ENCODE measurements at places on chromosomes 1 and 21.

DNA sequence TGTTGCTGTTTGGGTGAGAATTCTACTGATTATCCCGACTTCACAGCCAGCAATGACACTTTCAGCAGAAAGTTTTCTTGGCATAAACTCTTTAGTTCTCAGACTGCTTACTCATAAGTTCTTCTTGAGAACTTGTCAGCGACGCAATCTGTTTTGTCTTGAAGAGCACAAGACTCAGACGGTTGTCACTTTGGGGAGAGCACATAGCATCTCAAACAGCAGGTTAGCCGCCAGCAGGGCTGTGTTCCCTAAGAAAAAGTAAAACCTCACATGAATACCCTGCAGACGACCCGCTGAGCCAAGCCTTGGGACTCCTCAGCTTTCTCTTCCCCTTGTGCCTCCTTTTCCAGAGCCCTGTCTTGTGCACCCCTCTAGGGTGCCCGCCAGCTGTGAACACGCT lies 11.4 kb downstream of the AGMAT start:
- no peak for DNase-seq

DNA sequence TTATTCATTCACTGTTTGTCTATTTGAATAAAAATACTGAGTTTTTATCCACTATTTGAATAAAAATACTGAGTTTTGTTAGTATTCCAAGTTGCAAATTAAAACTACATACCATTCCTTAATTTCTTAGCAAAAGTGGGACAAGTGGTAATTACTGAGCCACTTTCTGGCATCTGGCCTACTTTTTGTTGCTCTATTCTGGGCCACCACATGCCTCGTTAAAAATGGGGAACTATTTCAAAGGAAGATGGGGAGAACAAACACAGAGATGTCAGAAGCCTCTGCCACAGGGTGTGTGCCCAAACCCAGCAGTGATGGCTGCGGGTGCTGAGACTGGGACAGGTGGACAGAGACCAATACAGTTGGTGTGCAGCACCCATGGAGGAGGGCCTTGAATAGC lies 14.6 kb downstream of the PIGP start:
- no peak for DNase-seq

GRCh38 chr1:209617047-209617673 lies 33.6 kb downstream of the CAMK1G start:
- DNase-seq: no peak

GRCh38 chr1:240084337-240084736 lies 7.3 kb upstream of the FMN2 start:
- DNase-seq: no peak

DNA sequence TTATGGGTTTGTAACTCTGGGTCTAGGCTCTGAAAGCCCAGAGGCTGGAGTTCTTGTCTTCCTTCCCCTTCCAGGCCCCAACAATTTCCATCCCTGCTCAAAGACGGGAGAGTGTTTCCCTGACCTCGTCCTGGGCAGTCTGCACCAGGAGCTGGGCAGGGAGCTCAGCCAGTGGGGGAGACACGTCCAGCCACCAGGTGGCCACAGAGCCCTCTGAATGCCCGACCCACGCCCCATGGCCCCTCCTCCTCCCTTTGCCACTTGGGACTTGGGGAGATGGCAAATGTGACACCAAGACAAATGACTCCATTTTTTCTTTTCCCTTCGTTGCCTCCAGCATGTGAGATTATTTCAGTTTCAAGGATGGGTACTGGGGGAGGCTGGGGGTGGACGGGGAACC lies 159.9 kb upstream of the AJAP1 start:
- DNase-seq: no peak

DNA sequence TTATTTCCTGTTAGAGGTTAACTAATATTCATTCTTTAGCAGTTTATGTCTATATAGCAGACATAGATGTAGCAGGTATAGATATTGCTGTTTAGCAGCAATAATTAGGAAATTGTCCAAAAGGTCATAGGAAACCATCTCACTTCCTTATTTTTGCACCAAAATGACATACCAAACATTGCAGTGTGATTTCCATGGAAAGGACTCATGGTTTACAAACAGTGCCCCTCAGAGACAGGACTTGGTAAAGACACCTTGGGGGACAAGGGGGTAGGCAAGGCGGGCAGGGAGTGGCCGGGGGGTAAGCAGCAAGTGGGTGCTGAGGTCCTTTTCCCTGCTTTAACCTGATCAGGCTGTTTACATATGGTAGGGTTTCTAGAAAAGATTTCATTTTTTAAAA lies 30.5 kb downstream of the BATF3 start:
- DNase-seq: no peak

GRCh38 chr1:51328279-51328678 lies 2.1 kb downstream of the TTC39A start:
- no peak for DNase-seq

GRCh38 chr21:39052718-39053117 lies 130.5 kb downstream of the PSMG1 start:
- DNase-seq: no peak

GRCh38 chr21:42079939-42080787 lies 9.0 kb downstream of the UMODL1 start:
- DNase-seq: no peak

GRCh38 chr1:231869364-231869763 lies 242.8 kb downstream of the DISC1 start:
- no peak for DNase-seq

- DNase-seq: no peak
Measured at GRCh38 chr1:89929467-89930063, 65.3 kb upstream of the ZNF326 start.

- no peak for DNase-seq
Measured at GRCh38 chr1:5970610-5971273, 21.5 kb downstream of the NPHP4 start.

- DNase-seq: no peak
Measured at GRCh38 chr1:98417820-98418219, 243.7 kb upstream of the SNX7 start.

GRCh38 chr1:184747089-184747955 lies 7.3 kb downstream of the EDEM3 start:
- DNase-seq: no peak

DNA sequence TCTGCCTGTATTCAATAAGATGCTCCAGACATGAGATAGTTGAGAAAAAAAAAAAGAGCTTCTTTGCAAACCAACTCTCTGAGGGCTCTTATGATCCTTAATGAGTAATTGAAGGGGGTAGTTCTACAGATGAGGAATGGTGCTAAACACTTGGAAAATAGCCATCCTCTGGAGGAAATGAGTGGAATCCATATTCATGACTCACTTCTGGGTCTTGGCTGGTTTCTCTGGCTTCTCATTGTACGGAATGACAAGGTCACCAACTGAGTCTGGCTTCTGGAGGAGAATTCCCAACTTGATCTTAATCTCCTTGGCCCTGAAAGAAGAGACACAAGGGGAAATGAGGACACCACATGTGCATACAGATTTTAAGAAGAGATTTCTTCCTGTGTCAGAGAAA lies 34.7 kb downstream of the RGS5 start:
- DNase-seq: no peak

DNA sequence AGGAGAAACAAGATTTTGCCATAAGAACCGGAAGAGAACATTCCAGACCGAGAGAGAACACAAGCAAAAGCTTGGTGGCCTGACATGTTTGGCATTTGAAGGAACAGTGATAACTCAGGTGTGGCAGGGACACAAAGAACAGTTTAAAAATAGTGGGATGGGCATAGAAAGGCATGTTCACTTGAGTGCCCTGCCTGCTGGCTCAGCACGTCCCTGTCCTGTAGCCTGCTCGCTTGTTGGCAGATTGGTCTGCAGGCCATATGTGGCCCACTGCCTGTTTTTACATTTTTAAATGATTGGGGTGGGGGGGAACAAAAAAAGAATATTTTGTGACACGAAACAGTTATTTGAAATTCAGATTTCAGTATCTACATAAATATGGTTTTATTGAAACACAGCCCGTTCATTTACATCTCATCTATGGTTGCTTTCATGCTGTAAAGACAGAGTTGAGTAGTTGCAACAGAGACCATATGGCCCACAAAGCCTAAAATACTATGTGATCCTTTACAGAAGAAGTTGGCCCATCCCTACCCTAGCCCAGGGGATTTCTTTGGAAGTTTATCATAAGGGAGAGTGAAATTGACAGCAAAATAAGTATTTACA lies 100.7 kb downstream of the RGL1 start:
- DNase-seq: no peak

- DNase-seq: no peak
Measured at GRCh38 chr1:160024195-160024905, 7.4 kb downstream of the PIGM start.

GRCh38 chr21:40923407-40923806 lies 76.4 kb upstream of the DSCAM start:
- DNase-seq: no peak

GRCh38 chr1:159829273-159829634 lies 2.6 kb downstream of the SLAMF8 start:
- DNase-seq: no peak

- no peak for DNase-seq
Measured at GRCh38 chr1:215631040-215631439, 63.9 kb downstream of the KCTD3 start.

DNA sequence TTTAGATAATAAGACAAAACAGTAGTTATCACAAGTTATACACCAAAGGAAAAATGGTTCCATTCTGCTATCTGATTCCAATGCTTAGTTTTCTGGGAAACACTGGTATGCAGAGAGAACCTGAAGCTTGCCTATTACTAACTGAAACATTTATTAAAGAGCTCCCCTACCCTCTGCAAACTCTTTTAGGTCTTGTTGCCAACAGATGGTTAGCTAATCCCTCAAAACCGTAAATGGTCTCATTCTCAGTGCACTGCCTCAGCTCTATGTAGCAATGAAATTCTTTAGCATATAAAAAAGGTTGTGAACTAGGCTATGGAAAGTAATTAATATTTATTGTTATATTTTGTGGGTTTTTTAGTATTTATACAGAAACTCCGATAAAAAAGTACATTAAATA lies 20.4 kb downstream of the C21orf91 start:
- DNase-seq: no peak

- DNase-seq: no peak
Measured at GRCh38 chr1:15702722-15703550, 18.8 kb downstream of the PLEKHM2 start.

- no peak for DNase-seq
Measured at GRCh38 chr1:218347336-218347722, 2.2 kb downstream of the TGFB2 start.

DNA sequence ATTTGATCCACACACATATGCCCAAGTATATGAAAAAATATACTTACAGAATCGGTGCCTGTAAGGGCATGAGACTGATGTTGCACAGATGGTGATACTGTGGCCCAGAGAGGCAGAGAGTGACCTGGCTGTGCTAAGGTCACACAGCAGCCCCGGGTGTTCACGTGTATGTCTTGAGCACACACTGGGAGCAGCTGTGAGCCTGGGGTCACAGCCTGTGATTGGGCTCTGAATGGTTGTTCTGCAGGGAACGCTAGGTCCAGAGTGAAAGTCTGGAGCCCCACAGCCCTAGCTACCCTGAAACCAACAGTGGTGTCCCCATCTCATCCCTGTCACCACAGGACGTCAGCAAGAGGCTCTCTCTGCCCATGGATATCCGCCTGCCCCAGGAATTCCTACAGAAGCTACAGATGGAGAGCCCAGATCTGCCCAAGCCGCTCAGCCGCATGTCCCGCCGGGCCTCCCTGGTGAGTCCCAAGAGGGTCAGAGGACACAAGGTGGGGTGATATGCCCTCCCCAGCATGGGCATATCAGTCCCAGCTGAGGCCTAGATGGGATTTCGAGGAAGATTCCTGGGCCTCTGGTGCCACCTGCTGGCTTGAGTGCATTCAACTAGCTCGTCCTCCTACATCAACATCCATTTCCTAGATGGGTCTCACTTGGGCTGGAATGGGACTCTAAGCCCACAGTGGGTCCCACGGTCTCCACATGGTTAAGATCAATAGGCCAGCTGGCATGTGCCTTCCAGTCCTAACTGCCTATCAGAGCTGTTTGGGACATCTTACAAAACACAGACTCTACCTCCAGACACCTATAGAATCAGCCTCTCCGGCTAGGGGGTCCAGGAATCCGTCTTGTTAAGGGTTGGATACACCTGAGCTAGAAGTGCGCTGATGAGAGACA lies 19.7 kb downstream of the CDK18 start:
- peak; percentile 61 for DNase-seq

- DNase-seq: no peak
Measured at GRCh38 chr1:160206036-160206389, 829 bp downstream of the PEA15 start.

DNA sequence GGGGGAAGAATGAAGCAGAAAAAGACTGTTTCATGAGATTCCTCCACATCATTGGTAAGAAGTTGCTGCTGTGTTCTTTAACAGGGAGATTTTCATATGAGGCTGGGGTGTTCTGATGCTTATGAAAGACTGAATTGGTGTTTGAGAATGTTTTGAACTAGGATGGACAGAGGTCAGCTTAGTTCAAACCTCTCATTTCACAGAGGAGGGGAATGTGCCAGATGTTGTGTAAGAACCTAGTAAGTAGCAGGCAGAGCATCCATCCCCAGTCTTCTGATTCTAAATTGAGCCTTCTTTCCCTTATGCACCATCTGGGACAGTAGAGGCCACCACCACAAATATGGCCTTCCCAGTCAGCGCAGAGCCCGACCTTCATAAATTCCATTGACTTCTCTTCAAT lies 43.7 kb downstream of the SAMD13 start:
- no peak for DNase-seq

DNA sequence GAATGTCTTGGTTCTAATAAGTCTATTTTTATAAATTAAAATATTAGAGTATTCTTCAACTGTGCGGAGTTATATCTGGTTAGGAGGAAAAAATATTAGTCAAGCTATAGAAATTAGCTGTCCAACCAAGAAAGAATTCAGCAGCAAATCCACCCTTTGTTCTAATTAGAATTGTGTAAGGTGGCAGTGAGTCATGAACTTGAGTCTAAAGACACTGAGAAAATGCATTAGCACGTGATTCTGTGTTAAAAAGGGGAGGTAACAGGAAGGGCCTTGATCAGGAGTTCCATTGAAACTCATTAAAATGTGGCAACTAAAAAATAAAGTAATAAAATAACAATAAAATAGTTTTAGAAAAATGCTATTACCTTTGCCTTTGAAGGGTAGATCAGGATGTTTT lies 398.2 kb upstream of the RGS18 start:
- no peak for DNase-seq

DNA sequence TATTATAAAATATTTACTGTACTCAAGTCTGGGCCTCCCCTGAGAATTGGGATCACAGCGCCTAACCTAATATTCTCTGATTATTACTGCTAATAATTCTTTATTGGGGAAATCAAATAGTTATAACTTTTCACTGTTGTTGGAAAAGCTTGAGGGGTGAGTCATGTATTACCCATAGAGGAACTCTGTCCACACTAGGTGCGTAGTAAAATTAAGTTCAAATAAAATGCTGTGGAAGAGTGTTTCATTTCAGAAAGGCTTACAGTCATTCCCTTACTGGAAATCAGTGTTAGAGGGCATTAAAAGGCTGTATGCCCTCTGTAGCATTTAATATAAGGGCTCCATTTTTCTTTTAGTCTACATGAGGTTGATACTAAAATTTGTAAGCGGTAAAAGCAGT lies 135.0 kb upstream of the NFIA start:
- no peak for DNase-seq

Data from activated CD8-positive, alpha-beta memory T cell treated with anti-CD3 and anti-CD28 coated beads for 48 hours (primary cell).